Activated naive CD8-positive, alpha-beta T cell treated with anti-CD3 and anti-CD28 coated beads for 36 hours (primary cell): ENCODE measurements at places on chromosomes 2 and 18.

- DNase-seq, result no peak
- H3K4me3 ChIP-seq, result no peak overlapping the region
- H3K4me1 ChIP-seq, result peaks cover 13% of the 10 kb centered on the region
- H3K36me3 ChIP-seq, result no peaks in the 10 kb centered on the region
- no peak overlapping the region for H3K27ac ChIP-seq
Measured at GRCh38 chr2:25355270-25355669, 13.5 kb upstream of the DNMT3A start.

- no peak overlapping the region for H3K4me3 ChIP-seq
- H3K27ac ChIP-seq, result peak overlapping the region; percentile 98
- DNase-seq, result peak; percentile 63
Measured at GRCh38 chr2:64212801-64213321, 68.6 kb upstream of the PELI1 start.

GRCh38 chr18:32301976-32302743 lies 112.3 kb downstream of the MEP1B start:
- no peak overlapping the region for H3K4me3 ChIP-seq
- peaks cover 16% of the 10 kb centered on the region for H3K27me3 ChIP-seq
- no peaks in the 10 kb centered on the region for H3K36me3 ChIP-seq
- H3K4me1 ChIP-seq, result no peaks in the 10 kb centered on the region
- DNase-seq, result no peak

DNA sequence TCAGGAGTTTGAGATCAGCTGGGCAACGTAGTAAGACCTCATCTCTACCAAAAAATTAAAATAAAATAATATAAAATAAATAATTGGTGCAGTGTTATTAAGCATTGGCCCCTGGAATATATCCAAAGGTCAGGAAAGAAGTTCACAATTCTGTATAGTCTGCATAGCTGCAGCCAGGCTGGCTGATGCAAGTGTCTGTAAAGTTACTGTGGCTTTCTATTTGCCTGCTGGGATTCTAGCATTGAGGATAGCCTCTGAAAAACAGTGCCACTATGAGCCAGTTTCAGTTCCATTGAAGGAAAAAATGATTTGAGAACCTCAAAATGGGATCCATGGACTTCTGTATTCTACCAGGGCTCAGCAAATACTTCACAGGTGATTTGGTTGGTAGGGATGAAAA lies 208.6 kb downstream of the PARD3B start:
- H3K4me1 ChIP-seq, result peaks cover 5% of the 10 kb centered on the region
- H3K27ac ChIP-seq, result no peak overlapping the region
- H3K27me3 ChIP-seq, result no peaks in the 10 kb centered on the region
- no peak for DNase-seq
- H3K36me3 ChIP-seq, result no peaks in the 10 kb centered on the region

GRCh38 chr18:50548160-50548559 lies 11.7 kb upstream of the MAPK4 start:
- no peaks in the 10 kb centered on the region for H3K36me3 ChIP-seq
- no peak overlapping the region for H3K27ac ChIP-seq
- DNase-seq, result no peak
- H3K4me1 ChIP-seq, result no peaks in the 10 kb centered on the region

DNA sequence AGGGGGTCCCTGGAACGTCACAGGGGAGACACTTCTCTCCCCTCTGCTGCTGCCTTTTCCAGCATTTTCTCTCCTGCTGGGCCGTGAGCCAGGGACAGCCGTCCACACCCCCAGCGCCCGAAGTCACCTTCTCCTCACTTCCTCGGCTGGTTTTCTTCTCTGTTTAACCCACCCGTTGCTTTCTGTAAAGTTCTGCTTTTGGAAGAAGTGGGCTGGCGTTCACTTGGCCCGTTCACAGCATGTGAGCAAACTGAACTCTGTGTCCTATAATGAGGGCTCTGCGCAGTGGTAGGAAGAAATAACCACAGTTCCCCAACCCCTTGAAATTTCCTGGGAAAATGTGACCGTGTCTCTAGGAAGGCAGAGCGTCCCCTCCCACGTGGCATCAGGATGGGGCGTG lies 187.0 kb upstream of the HDAC4 start:
- no peaks in the 10 kb centered on the region for H3K27me3 ChIP-seq
- H3K4me3 ChIP-seq, result no peak overlapping the region
- no peaks in the 10 kb centered on the region for H3K4me1 ChIP-seq

- no peak overlapping the region for H3K27ac ChIP-seq
- peaks cover 2% of the 10 kb centered on the region for H3K27me3 ChIP-seq
- no peaks in the 10 kb centered on the region for H3K36me3 ChIP-seq
- H3K4me3 ChIP-seq, result no peak overlapping the region
- no peaks in the 10 kb centered on the region for H3K4me1 ChIP-seq
- DNase-seq, result no peak
Measured at GRCh38 chr2:169661265-169661664, 32.9 kb downstream of the CFAP210 start.

DNA sequence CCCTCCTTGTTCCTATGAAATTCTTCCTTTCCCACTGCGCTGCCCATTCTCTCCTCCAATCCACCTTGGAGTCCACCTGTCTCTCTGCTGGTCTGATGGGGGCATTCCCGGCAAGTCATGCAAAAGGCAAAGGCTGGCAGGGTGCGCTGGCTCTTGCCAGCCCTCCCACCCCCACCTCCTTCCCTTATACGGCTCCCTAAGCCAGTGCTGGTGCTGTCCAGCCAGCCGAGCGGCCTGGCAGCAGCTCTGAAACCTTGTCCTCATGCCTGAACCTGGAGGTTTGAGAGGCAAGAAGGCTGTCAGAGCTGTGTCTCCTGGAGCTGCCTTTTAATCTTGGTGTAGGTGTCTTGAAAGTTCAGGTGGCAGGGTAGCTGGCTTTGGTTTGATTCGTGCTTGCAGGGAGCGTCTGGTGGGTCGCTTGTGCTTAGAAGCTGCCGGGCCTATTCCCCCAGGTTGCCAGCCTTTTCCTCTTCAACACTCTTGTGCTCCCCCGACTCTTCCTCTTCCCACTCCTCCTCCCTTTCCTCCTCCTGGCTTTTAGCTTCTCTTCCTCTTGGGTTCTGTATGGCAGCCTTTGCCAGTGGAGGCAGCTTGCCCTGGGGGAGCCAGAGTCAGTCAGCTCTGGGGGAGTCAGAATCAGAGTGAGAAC lies 748 bp downstream of the LIPG start:
- no peaks in the 10 kb centered on the region for H3K36me3 ChIP-seq
- peak overlapping the region; percentile 75 for H3K4me3 ChIP-seq
- H3K4me1 ChIP-seq, result peaks cover 27% of the 10 kb centered on the region

GRCh38 chr2:109349503-109350465 lies 220.8 kb downstream of the SH3RF3 start:
- H3K27me3 ChIP-seq, result no peaks in the 10 kb centered on the region
- H3K27ac ChIP-seq, result peak overlapping the region; percentile 34
- peak; percentile 17 for DNase-seq
- H3K36me3 ChIP-seq, result no peaks in the 10 kb centered on the region
- H3K4me1 ChIP-seq, result peaks cover 43% of the 10 kb centered on the region

DNA sequence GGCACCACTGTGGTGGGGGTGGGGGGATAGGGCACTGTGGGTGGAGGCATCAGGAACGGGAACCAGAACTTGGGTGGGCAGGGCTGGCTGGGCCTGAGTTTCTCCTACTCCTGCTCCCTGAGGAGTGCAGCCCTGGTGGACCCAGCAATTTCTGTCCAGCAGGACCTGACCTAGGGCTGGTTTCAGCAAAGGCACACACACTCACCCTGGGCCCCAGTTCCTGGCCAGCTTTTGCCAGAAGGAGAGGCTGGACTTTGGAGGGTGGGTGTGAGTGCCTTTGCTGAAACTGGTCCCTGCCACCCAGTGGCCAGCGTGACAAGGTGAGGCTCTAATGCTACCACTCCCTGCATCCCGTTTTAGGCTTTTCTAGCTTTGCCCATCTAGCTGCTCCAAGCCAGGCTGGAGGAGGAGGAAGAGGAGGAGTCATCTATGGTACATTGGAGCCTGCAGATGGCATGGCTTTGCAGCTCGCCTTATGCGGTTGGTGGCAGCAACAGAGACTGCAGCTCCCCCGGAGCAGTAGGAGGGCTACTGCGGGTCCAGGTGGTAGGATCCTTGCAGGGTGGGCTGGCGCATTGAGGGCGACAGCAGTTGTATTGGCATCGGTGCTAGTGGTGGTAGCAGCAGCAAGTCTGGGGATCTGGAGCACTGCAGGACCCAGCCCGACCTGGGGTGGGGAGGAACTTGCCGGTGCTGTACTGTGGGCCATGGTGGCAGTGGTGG lies 40.4 kb upstream of the IMP4 start:
- no peak overlapping the region for H3K27ac ChIP-seq
- DNase-seq, result no peak
- H3K4me3 ChIP-seq, result no peak overlapping the region
- H3K27me3 ChIP-seq, result peaks cover 24% of the 10 kb centered on the region
- no peaks in the 10 kb centered on the region for H3K36me3 ChIP-seq

DNA sequence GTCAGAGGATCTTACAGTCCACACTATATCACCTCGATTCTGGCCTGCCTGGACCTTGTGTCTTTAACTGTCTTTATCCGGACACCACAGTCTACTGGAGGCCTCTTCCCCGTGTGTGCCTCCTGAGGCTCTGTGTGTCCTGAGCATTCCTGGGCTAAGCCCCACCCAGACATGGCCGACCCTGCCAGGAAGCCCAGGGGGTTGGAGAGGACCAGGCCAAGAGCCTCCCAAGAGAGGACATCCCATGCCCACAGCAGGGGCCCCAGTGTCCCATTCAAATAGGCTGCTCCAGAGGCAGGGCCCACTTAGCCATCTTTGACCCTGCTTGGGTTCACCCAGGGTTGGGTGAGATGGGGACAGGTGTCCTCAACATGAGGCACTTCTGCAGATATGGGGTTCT lies 84.7 kb upstream of the OTOS start:
- peaks cover 4% of the 10 kb centered on the region for H3K36me3 ChIP-seq
- peaks cover 44% of the 10 kb centered on the region for H3K27me3 ChIP-seq
- DNase-seq, result no peak

DNA sequence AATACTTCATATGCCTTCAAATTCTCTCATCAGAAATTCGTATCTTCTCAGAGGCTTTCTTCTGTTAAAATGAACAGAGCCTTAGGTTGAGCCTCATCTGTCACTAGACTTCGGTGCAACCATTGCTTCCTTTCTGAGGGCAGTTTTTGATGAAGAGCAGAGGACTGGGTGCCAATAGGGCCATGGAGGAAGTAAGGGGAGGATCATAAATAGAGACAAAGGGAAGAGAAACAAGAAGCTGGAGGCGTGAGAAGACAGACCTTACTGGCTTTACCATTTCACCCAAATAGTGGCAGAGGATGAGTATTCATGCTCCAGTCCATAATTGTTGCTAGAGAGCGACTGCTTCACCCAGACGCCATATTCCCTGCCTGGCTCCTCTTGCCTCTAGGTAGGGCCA lies 215.6 kb upstream of the PKDCC start:
- no peaks in the 10 kb centered on the region for H3K4me1 ChIP-seq
- H3K4me3 ChIP-seq, result no peak overlapping the region
- H3K27ac ChIP-seq, result no peak overlapping the region
- no peaks in the 10 kb centered on the region for H3K36me3 ChIP-seq
- no peak for DNase-seq
- peaks cover 32% of the 10 kb centered on the region for H3K27me3 ChIP-seq

GRCh38 chr18:28120828-28121515 lies 56.0 kb downstream of the CDH2 start:
- H3K27ac ChIP-seq, result no peak overlapping the region
- DNase-seq, result no peak
- no peaks in the 10 kb centered on the region for H3K27me3 ChIP-seq

DNA sequence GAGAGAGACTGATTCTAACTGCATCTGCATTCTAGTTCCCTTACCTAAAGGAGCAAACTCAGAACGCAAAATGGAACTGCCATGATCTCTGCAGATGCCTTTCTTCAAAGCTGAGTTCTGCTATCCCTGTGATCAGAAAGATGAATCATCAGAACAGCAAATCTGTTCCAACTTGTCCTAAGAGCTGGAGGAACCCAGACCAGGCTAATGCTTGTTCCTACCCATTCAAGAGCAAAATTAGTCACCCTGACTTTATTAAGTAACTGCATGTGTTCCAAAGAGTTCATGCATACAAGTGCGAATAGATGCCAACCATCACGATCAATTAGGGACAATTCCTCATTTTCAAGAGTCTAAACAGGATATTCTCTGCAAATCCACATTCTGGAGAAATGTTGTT lies 46.5 kb downstream of the MBP start:
- H3K36me3 ChIP-seq, result peaks cover 55% of the 10 kb centered on the region
- no peak for DNase-seq
- no peak overlapping the region for H3K27ac ChIP-seq
- no peak overlapping the region for H3K4me3 ChIP-seq
- H3K27me3 ChIP-seq, result no peaks in the 10 kb centered on the region

DNA sequence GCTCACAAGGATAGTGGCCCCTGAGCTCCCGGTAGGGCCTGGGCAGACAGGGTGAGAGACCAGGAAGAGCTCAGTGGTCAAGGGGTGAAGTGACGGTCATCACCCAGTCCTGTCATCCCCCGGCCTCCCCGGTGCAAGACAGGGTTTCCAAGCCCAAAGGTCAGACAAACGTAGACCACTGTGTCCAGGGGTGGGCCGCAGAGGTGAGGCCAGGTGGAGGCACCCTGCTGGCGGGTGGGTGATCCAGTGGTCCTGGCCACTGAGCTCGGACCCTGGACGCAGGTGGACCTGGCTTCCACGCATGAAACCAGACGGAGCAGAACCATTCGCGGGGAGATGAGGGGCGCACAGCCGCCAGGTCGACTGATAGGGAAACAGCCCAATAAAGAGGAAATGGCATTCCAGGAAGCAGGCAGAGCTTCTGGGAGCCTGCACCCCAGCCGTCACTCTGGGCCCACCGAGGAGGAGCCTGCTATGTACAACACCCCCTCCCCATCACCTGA lies 14.4 kb upstream of the SNED1 start:
- no peak overlapping the region for H3K27ac ChIP-seq
- H3K4me3 ChIP-seq, result no peak overlapping the region
- no peaks in the 10 kb centered on the region for H3K27me3 ChIP-seq

DNA sequence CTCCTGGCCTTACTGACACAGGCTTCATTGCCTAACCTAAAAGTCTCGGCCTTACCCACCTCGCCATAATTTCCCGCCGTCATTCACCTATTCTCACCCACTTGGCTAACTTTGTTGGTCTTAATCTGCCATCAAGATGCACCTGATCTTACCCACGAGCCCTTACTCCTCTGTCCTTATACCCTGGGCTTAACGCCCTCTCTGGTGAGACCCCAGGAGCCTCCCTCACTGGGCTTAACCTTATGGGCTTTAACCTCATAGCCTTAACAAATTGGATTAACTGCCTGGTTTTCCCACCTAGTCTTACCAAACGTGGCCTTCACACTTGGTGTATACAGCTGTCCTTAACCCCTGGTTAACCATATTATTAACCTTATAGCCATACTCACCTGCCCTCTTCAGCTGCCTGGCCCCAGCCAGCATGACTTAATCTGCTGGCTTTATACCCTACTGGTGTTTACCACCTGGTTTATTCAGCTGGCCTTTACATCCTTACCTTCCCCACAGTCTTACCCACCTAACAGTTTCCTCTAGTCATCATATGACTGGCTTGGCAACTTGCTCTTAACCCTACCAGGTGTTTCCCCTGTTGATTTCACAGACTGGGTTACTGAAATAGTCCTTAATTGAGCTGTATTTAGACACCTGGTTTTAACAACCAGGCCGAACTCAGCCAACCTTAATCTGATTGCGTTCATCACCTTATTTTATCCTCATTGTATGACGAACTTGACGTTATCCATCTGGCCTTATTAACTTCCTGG lies 132.0 kb upstream of the ZSWIM2 start:
- H3K4me3 ChIP-seq, result no peak overlapping the region
- H3K4me1 ChIP-seq, result no peaks in the 10 kb centered on the region
- H3K27me3 ChIP-seq, result no peaks in the 10 kb centered on the region
- no peak overlapping the region for H3K27ac ChIP-seq
